ENCODE measurements at places on chromosomes 4 and X.

- DNase-seq = no peak
These were observed 90.8 kb upstream of the SMARCAD1 start for GRCh38 chr4:94116842-94117241.

DNA sequence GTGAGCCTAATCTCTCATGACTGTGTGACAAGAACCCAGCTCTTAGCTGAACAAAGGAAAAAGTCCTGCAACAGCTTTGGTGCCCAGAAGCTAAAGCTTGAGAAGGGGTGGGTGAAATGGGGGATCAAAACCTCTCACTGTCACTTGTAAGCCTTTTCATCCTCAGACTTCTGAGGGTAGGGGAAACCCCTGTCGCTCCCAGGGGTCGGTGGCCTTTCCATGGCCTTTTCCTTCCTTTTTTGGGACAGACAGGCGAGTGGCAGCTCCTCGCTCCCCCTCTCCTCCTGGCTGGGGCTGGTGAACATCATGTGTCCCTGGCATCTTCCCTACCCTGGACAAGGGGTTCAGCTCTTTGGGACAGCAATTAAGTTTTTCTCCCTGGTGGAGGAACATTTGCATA is 78.2 kb downstream of the FAM47A start:
- no peak for DNase-seq

- DNase-seq = no peak
These were observed 667.5 kb upstream of the MAGEB2 start for GRCh38 chrX:29547877-29548276.

DNA sequence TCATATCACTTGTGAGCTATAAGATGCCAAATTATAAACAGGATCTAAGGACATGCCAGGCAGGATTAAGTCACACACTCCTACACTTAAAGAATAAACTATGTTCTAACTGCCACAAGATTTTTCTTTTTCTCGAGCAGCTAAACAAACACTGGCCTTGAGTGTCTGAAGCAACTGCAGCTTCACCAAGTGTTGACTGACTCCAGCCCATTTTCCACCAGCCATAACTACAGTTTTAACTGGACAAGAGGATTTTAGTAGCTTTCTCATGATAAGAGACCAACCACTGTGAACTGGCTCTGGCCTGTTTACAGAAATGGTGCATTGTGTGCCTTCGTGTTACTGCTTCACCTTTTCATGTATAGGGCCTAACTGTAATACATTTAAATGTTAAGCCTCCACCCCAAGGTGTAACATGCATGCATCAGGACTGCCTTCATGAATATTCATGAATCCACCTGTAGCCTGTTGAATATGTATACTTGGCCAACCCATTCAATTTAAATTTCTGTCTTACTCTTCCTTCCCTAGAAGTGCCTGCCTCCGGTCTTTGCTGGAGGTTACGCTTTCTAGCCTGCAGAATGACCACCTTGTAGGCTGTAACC is 10.8 kb downstream of the UCP1 start:
- no peak for DNase-seq

DNA sequence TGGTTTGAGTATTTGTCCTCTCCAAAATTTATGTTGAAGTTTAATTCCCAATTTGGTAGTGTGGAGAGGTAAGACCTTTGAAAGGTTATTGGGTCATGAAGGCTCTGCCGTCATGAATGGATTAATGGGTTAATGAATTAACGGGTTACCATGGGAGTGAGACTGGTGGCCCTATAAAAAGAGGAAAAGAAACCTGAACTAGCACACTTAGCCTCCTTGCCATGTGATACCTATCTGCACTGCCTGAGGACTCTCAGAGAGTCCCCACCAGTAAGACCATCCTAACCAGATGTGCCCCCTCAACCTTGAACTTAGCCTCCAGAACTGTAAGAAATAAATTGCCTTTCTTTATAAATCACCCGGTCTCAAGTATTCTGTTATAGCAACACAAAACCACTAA is 39.3 kb downstream of the PAGE1 start:
- DNase-seq = no peak

DNA sequence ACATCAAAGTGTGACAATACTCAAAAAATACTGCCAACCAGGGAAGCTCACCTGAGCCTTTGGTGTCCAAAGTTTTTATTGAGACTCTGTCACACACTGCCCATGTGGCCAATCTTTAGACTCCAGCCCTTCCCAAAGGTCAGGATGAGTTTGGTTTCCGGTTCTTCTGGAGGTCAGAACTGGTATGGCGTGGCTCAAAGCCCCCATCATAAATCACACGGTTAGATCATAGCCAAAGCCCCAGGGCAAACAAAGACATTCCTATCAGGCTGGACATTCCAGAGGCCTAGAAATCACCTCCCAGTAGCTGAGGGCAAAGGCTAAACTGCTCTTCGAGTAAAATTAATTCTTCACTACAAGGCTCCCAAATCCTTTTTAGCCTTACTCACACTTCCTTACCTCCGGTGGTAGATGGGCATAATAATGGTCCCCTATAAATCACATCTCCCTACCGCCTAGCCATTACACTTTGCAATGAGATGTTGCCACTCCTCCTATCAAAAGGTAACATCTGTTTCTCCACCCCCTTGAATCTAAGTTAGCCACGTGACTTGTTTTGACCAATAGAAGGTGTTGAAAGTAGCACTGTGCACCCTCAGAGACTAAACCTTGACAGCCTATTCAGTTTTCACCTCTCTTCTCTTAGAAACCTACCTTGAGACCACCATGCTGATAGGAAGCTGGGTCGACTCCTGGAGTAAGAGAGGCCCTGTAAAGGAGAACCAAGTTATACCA is 137.8 kb upstream of the DUSP21 start:
- DNase-seq = no peak

- no peak for DNase-seq
These were observed 631.0 kb upstream of the SPANXN1 start for GRCh38 chrX:144616317-144616716.

DNA sequence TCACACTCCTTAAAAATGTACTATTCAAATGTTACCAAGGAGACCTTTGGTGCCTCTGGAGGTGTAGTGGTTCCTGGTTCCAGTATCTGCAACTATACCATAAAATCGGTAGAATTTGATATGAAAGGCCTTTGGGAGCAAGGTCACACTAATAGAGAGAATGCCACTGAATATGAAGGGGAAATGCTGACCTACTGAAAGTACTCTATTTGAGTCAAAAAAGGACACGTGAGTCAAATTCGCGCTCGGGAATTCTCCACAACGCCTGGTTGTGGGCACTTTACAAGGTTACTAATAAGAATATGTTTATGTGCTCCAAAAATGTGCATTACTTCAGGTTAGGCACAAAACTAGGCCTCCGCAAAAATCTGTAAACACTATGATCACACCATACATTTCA is 39.5 kb upstream of the RELL1 start:
- DNase-seq = peak; percentile 49

GRCh38 chr4:145731028-145731427 is 51.1 kb downstream of the C4orf51 start:
- DNase-seq = no peak

- no peak for DNase-seq
These were observed 20.1 kb downstream of the C4orf36 start for GRCh38 chr4:86872135-86872534.

DNA sequence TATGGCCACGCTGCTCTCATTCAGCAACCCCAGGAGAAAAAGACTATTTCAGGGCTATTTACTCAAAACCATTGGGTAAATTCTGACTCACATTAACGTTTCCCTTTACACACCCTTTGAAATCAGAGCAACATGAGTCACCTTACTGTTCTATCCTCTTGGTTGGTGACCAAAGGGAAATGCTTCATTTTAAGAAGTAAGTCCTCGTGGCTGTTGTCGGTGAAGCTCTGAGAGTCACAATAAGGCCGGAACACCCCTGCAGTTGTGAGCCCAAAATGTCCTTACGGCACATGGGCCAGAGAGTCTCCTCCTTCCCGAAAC is 56.3 kb upstream of the SPRY1 start:
- peak; percentile 26 for DNase-seq

GRCh38 chr4:137655302-137655701 is 123.0 kb upstream of the PCDH18 start:
- DNase-seq = no peak

- DNase-seq = no peak
These were observed 115.0 kb upstream of the LDB2 start for GRCh38 chr4:17013382-17014006.

DNA sequence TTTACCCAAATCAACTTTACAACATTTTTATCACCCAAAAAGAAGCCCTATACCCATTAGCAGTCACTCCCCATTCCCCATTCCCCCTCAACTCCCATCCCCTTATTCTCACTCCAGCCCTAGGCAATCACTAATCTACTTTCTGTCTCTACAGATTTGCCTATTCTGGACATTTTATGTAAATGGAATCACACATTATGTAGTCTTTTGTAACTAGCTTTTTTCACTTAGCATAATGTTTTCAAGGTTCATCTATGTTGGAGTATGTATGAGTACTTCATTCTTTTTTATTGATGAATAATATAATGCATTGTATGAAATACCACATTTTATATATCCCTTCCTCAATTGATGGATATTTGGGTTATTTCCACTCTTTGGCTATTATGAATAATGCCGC is 36.1 kb upstream of the HERC5 start:
- DNase-seq = no peak

DNA sequence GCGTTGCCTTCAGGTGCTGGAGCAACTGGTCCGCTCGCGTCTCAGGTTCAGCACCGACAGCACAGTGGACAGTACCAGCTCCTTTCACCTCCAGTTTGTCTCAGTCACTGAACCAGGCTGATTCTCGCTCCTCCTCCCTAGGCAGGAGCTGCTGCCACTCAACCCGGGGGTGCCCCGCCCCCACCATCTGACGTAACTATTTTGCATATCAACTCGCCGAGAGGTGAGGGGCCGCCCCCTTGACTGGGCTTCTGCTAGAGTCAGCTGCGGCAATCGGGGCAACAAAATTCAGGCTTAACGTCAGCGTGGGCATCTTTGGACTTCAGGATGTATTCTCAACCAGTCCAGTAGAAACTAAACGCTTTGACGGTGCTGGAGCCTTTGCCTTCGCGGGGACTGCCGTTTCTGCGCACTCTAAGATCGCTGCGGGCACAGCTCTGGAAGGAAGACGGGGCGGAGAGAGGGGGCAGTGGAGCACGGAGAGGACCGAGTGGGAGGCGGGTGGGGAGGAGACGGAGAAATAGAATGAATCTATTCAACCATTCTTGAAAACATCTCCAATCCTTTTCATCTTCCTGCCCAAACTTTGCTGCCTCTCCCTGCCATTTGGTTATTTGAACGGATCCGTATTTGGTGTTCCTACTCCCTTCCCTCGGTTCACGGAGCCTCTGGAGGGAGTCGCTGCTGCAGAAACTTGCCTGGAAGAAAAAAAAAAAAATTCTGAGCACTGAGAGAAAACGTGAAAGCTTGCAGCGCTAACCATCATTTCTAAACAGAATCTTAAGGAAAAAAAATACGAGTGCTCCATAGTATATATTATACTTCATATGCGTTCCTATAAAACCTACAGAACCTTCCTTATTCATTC is at the start of gene FSTL5:
TSS of gene FSTL5 (minus strand) at position 109 of the 868 bp plus-strand sequence. CDS start 52,604 bp downstream, outside the sequence.
- DNase-seq = peak; percentile 61

- no peak for DNase-seq
These were observed 153.1 kb downstream of the NPNT start for GRCh38 chr4:106048250-106048971.

DNA sequence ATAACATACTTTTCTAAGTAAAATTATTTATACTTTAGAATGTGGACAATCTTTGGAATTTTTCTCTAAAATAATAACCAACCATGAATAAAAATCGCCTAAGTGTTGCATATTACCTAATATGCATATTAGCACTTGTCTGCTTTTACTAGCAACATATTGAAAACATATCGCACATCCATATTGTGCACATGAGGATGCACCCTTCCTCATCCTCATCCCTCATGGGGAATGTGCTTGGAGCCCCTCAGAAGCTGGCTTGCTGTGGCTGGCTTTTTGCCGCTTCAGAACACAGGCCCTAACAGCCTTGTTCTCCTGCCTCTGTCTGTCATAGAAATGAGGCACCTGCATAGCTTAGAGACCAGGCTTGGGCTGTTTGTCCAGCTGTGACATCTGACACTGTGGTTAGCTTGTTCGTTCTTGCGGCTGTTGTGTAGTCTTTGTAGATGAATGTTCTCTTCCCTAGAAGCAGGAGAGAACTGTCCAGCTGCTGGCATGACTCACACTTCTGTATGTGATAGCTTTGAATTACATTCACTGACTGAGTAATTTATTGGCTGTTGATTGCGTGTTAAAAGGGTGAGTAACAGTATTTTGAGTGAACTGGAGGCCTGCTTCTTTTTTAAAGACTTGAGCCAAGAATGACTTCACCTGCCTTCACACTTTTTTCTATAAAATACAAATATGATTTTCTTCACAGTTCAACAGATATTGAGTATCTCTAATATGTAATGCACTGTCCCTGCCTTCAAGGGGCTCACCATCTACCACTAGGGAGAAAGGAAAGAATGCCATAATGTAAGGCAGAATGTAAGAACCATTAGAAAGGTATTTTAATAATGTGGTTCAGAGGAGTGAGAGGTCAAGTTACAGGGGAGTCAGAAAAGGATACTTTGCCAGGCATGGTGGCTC is 81.9 kb downstream of the HMGB2 start:
- peak; percentile 36 for DNase-seq

GRCh38 chr4:169124661-169125060 is 114.6 kb upstream of the CBR4 start:
- no peak for DNase-seq

DNA sequence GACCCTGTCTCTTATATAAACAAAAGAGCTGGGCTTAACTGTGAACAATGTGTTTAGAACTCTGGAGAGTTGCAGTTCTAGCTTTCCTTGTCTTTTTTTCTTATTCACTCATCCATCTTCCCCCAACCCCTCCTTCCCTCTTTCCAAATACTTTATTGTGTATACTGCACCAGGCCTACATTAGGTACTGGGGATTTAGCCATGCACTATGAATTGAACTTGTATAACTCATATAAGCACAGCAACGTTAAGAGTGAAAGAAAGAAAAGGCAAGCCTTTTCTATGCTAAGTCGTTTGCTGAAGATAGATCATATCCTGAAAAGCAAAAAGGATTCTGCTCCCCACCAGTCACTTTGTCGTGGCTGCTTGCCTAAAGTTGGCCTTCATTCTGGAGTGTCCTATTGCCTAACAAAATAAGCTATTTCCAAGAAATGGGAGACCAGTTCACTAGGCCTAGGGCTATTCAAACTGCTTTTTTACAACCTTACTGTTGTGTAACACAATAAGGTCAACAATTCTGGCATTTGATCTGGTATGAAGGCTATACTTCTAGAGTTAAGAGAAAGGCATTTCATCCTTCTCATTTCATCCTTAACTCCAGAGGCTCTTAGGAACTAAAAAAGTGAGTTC is 32.2 kb downstream of the CCNI start:
- DNase-seq = no peak

DNA sequence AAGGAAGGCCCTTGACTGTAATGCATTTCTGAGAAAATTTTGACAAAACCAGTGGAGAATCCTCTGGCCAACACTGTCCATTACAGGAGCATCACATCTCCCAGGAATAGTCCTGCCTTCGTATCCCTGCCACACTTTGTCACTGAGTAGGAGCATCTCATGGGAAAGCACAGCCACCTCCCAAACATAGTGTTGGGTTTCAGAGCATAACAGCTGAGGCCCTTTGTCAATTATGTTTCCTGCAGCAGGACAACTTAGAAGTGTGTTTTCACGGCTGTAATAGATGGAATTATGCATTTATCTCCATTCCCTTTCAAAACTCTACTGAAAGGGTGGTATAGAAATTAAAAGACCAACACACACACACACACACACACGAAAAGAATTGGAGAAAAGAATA is 91.1 kb upstream of the SMAD1 start:
- DNase-seq = no peak
